ENCODE measurements at places on chromosomes 13 and 19.
A peak's percentile ranks its signal among the peaks of the same experiment; 100 is the strongest.

DNA sequence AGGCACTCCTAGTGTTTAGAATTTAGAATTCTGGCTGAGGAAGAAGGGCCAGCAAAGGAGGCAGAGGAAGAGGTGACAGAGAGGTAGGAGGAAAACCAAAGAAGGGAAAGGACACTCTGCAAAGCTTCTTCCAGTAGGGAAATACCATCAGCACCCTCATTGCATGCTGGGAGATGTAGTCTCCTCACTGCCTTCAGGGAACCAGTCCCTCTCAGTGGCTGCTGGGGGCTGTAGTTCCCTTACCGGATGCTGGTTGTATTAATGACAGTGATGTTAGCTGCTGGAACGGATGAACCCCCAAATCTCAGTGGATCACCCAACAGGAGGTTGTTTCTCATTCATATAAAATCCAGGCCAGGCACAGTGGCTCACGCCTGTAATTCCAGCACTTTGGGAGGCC, 10.1 kb downstream of the GRIN2D start:
- DNase-seq = no peak

DNA sequence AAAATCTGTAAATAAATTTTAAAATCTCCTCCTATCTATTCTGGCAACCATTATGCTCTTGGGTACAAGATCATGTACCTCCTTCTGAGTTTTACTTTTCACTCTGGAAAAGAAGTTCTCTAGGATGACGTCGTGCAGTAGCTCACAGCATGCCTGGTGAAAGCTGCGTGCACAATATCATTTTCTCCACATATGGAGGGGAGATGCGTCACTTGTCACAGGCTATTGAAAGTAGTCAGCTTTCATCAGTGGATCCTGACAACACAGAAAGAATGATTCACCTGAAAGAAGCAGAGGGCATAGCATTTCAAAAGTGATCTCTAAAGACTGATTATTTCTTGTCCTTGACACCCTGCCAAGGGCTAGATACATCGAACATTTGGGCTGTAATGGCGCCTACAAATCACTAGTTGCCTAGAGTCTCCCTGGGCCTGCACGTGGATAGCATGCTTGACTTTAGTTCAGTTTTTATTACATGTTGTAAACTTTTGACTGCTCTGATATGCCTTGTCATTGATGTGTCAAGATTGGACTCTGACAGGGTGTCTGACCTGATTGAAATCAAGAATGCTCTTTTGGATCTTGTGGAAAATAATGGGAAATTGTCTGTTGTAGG, 1365.6 kb downstream of the OLFM4 start:
- no peak for DNase-seq

DNA sequence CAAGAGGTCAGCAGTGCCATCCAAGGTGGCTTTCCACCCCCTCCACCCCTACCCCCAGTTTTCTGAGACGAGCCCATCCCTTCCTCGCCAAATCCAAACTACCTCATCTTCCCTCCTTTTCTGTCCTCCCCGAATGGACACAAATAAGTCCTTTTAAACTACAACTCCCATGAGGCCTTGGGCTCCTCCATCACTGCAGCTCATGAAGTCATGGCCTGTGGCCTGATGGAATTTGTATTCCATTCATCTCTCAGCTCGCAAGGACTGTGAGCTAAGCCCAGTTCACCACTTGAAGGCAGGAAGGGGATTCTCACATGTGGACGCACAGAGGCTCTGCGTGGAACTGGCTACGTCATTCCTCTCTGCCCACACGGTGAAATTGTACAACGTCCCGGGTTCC, 12.5 kb downstream of the PTPRH start:
- no peak for DNase-seq

DNA sequence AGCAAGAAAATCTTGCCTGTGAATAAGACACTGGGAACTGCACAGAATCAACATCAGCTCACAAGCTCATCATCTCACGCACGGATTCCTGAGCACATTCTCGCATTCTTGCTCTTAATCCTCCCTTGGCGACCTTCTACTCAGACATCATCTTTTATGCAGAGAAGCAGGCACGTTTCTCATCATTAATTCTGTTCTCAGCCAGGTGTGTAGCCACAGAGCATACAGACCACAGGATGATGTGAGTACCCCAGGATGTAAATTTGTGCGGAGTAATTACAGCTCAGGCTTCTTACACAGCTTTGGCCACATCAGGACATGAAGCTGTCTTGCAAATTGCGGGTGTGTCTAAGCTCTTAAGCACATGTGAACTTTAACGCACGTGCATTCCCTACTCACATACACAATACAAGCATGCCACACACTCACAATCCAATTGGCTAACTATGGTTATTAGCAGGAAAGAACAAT, 36.5 kb upstream of the SACS start:
- DNase-seq = no peak

DNA sequence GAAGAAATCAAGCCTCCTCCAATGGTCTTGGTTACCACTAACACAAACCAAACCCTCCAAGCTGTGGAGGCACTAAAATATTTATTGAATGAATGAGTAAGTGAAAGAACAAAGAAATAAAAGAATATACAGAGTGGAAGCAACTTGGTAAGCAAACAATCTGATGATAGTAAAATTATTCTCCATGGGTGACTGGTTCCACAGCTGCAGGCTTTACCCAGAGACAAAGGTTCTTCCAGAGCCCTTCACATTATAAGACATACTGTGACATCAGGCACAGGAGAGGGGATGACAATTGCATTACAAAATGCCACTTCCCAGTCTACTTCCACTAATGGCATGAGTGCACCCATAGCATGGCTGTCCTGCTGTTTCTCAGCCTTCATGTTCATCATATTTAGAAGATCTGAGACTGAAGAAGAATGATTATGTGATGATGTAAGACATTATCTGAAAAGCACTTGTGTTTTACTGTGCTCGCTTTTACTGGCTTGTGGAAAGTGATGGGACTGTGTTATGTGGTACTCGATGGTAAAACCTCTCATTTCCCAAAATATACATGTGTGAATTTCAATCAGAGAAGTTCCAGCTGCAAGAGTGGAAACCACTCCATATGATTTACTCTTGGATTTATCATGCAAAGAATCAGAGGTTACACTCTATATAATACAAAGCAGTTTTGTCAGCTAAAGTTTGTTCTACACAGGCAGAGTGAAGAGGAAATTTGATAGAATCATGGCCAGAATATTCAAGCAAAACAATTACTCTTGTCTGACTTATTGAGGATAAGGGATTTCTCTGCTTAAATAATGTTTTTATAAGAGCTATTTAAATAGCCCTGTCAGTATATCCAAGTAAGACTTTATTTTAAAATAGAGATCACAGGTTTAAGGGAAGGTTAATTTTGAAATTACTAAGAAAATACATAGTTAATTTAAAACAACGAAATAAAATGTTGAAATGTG, 220.2 kb upstream of the NBEA start:
- no peak for DNase-seq

GRCh38 chr19:40806423-40807146, 7.6 kb downstream of the EGLN2 start:
- no peak for DNase-seq

DNA sequence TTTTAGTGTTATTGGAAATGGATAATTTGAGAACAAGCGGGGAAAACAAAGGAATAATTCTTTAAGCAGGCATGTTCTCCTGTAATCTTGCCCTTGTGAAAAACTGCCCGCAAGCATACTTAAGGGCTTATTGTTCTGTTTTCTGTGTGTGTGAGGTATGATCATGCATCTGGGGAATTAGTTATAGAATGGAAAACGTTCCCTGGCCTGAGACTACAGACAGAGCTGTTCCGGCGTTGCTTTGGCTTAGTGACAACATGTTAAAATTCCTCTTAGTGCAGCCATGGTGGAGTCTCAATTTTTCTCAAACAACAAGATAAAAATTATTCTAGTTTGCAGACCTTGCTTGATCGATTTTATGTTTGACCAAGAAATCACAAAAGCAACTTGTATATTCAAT, 560.2 kb upstream of the SPRY2 start:
- no peak for DNase-seq

DNA sequence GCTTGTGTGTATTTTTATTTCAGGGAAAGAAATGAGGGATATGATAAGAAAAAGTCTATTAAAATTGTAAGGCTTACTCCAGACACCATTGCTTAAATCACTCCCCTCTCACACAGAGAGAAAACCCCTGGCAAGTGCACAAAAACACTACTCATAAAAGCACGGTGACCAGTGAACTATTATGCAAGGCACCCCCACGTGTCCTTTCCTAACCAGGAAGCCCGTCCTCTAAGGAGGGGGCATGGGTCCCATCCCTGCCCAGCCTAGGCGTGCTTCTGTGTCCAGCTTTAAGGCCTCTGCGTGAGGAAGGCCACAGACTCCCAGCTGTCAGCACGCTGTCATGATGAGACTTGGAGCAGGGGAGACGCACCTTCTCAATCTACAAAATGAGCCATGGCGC, 83.5 kb downstream of the SLC7A1 start:
- DNase-seq = no peak

- no peak for DNase-seq
Observed at GRCh38 chr13:65530688-65531087, 1699.4 kb downstream of the PCDH9 start.

- no peak for DNase-seq
Observed at GRCh38 chr13:44022196-44022595, 142.5 kb downstream of the LACC1 start.

GRCh38 chr13:29713839-29714238, 118.4 kb upstream of the SLC7A1 start:
- DNase-seq = no peak

GRCh38 chr19:15633082-15633835, 7.4 kb upstream of the CYP4F3 start:
- DNase-seq = no peak

- no peak for DNase-seq
Observed at GRCh38 chr19:6590258-6590826, 608 bp downstream of the CD70 start.

- no peak for DNase-seq
Observed at GRCh38 chr19:3768748-3769099, 3.3 kb downstream of the RAX2 start.

- no peak for DNase-seq
Observed at GRCh38 chr13:40439928-40440327, 226.5 kb downstream of the FOXO1 start.

- no peak for DNase-seq
Observed at GRCh38 chr13:31880851-31881494, 141.6 kb downstream of the RXFP2 start.

- no peak for DNase-seq
Observed at GRCh38 chr13:110618167-110618566, 2.8 kb downstream of the NAXD start.

- no peak for DNase-seq
Observed at GRCh38 chr13:91132786-91133185, 214.7 kb upstream of the MIR17HG start.

GRCh38 chr19:14419106-14419813, at the start of gene DDX39A:
TSS of gene DDX39A (minus strand) at chr19:14419341. CDS start at chr19:14413220, 6,121 bp downstream.
- peak; percentile 98 for DNase-seq

DNA sequence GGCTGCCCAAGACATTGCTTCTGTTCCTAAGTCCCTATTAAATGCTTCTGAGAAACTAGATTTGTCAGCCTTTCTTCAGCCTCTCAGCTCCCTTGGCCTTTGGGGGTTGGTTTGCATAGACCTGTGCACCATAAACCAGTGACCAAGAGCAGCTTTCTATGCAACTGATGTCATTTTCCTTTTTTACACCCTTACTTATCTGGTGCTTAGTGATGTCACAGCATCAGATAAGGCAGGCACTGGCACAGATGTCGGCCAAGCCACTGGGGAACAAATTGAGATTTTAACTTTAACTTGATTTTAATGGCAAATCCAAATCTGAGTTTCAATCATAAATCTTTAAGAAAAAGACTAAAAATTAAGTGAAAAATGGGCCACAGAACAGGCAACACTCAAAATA, 59.8 kb downstream of the RUBCNL start:
- DNase-seq = no peak

DNA sequence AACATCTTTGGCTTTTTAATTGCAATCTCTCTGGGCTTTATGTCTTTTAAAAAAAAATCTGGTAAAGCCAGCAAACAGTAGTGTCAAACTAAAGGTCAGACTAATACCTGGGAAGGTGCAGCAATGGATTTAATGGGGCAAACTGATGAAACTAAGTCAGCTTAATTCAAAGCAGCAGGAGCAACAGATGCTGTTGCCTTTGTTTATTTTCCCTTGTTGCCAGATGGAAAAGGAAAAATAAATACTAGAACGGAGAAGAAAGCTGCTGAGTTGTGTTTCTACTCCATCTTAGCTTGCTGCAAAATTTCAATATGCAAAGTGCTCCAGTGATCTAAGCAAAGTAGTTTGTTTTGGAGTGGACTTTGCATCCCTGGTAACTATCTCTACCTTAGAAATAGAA, 1097.8 kb downstream of the PCDH17 start:
- no peak for DNase-seq

GRCh38 chr13:33763021-33763420, 54.9 kb upstream of the RFC3 start:
- DNase-seq = no peak

- no peak for DNase-seq
Observed at GRCh38 chr19:29552454-29553280, 26.9 kb downstream of the VSTM2B start.

DNA sequence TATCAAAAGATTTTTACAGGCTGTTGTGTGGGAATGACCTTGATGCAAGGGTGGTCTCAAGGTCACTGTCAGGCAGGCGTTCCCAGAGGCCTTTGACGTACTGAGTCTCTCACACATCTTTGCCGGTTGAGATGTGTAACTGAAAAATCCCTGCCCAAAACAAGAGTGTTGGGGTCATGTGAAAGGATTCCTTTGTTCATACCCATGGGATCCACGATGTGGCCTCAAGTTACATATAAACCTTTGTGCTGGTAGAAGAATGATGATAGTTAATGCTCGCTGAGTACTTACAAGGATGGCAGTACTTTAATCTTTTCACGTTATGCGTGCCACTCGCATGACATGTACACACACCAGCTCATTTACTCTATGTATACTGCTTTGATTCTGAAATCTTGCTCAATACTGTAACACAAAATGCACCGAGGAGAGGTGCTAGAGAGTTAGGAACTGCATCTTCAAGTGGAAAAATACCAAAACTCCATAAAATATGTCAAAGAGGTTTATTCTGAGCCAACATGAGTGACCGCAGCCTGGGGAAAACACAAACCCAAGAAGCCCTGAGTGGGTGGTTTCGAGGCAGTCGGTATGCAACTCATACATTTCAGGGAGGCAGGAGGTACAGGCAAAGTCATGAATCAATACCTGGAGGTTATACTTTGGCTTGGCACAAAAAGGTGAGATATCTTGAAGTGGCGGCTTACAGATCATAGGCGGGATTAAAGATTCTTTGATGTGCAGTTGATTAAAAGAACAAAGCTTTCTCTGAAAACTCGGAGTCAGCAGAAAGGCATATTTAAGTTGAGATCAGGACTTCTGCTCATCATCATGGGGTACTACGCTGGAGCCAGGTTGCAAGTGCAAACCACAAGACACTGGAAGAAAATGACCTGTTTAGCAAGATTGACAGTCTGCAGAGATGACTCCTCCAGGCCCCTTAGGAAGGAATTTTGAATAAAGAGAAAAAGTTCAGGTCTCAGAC, 87.4 kb upstream of the ARHGEF7 start:
- DNase-seq = no peak

All from NCI-H460 (cell line).